ENCODE measurements at places on chromosomes 7 and 10.

DNA sequence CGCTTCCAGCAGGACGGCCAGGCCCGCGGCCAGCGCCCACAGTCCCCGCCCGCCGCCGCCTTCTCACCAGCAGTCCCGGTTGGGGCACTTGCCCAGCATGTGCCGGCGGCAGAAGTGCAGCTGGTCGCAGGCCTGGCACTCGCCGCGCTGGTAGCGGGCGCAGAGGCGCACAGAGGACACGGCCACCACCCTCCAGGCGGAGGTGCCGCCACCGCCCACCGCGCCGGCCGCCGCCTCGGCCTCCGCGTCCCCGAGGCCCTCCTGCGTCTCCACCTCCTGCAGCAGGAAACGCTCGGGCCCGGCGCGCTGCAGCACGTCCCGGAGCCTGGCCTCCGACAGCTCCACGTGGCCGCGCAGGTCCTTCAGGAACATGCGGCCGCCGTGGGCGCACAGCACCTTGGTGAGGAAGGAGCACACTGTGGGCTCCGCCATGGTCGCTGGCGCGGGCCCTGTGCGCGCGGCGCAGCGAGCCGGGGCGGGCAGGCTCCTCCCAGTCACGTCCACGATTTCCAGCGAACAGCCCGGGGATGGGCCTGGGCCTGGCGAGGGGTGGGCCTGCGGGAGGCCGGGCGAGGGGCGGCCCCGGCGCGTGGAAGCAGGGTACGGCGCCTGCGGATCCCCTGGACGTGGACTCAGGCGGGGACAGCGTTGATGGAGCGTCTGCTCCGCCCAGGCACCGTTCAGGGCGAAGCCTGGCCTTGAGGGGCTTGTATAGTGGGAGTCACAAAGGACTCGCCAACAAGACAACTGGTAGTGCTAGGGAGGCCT lies at the start of gene ZC3HAV1L:
ZC3HAV1L (minus strand) TSS at position 457 of the 768 bp plus-strand sequence; CDS start at position 432, 25 bp downstream.
- DNase-seq: peak; percentile 84

DNA sequence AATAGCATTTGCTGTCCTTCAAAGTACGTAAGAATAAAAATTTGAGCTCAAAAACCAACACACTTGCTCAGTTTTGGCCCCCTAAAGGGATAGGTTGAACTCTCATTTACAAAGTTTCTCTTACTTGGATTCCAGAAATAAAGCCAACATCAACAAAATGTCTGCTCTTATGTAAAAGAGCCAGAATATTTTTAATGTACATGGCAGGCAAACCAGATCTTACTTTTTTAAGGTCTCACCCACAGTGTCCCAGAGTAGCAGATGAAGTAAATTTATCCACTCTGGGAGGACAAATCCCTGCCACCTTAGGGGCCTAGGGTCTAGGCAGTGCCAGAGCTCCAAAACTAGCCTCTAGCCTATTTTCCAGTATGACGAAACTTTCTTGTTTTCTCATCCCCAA lies 159.6 kb downstream of the SKAP2 start:
- no peak for DNase-seq

GRCh38 chr10:119644994-119645393 lies 6.2 kb upstream of the BAG3 start:
- DNase-seq: no peak

DNA sequence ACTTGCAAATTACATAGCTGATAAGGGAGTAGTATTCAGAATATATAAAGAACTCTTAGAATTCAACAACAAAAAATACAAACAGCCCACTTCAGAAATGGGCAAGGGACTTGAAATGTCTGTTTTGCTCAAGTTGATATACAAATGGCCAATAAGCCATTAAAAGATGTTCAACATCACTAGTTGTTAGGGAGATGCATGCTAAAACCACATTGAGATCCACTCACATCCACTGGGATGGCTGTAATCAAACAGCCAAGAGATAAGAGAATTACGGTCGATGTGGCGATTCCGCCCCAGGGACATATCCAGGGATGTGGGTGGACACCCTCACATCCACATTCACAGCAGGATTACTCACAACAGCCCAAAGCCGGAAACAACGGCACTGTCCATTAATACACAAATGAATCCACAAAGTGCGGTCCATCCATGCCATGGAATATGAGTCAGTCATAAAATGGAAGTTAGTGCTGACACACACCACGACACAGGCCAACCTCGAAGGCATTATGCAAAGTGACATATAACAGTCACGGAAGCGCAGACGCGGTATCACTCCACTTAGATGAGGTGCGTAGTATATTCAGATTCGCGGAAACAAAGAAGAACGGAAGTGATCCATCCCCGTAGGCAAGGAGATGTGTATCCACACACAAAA lies 227.8 kb downstream of the DNAJB6 start:
- DNase-seq: no peak

- no peak for DNase-seq
Measured at GRCh38 chr10:23021430-23021829, 73.9 kb upstream of the MSRB2 start.

- no peak for DNase-seq
Measured at GRCh38 chr7:37129035-37129425, 319.6 kb downstream of the ELMO1 start.

- peak; percentile 86 for DNase-seq
Measured at GRCh38 chr7:149720372-149721083, 52.9 kb downstream of the ZNF467 start.

GRCh38 chr10:126470991-126471390 lies 82.7 kb upstream of the ADAM12 start:
- no peak for DNase-seq

- DNase-seq: peak; percentile 79
Measured at GRCh38 chr10:133307776-133308420, 774 bp downstream of the TUBGCP2 start.
